AG04450 (cell line): ENCODE measurements at places on chromosomes 16 and 17.

GRCh38 chr17:28346746-28347246 lies 10.5 kb downstream of the POLDIP2 start:
- DNase-seq: no peak

DNA sequence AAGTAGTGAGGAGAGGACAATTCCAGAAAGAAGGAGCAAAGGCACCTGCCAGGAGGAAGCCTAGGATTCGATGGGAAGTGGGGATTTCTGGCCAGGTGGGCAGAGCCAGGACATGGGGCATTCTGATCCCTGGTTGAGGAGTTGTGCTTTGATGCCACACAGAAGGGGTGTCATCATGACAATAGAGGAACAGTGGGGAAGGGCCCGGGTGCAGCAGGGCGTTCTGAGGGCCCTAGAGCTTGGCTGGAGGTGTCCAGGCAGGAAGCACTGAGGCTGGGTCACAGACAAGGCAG lies 4.3 kb downstream of the EVPLL start:
- no peak for DNase-seq

DNA sequence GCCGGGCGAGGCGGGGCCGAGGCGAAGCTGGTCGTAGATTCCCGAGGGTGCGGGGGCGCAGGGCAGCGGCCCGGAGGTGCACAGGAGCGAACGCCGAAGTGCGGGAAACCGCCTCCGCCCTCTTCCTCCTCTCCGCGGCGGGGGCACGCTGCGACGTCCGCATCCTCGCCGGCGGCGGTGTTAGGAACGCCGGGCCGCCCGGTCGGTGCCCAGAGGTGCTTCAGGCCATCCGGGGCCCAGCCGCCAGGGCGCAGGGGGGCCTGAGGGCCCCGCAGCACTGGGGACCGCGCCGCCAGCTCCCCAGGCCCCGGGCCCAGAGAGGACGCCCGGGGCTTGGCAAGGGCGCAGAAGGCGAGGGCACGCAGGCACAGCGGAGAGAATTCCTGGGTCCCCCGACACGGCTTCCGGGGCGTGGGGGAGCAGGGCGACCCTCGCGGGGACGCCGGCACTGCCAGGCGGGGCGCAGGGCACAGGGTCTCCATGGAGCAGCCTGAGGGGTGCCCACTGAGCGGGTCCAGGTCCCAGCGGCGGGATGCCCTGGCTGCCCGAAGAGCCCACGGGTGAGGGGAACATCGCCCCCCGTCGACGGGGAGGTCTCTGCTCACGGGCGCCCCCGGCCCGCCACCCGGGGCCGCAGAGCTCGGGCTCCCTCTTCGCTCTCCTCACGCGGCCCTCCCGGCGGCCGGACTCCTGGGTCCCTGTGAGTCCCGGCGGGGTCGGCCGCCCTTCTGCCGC lies 576 bp downstream of the EPOP start:
- DNase-seq: no peak

DNA sequence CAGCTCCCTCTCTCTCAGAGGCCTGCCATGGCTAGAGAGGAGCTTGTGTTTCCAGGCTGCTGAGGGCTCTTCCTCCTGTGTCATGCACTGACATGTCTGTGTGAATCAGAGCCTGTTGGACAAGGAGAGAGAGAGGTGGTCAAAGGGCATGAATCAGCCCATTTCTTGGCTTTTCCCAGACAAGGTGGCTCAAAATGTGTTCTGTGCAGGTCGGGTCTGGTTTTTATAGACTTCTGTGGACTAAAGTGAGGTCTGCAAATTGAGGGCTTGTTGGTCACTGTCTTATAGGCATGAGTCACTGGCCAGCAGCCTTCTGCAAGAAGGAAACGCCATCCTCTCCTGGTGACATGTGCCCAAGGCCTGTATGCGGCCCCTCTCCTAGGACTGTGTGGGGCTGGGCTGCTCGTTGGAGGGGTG lies 97.9 kb downstream of the FOXL1 start:
- peak; percentile 42 for DNase-seq

- DNase-seq: no peak
Observed at GRCh38 chr17:63224644-63225043, 221.5 kb downstream of the CYB561 start.

DNA sequence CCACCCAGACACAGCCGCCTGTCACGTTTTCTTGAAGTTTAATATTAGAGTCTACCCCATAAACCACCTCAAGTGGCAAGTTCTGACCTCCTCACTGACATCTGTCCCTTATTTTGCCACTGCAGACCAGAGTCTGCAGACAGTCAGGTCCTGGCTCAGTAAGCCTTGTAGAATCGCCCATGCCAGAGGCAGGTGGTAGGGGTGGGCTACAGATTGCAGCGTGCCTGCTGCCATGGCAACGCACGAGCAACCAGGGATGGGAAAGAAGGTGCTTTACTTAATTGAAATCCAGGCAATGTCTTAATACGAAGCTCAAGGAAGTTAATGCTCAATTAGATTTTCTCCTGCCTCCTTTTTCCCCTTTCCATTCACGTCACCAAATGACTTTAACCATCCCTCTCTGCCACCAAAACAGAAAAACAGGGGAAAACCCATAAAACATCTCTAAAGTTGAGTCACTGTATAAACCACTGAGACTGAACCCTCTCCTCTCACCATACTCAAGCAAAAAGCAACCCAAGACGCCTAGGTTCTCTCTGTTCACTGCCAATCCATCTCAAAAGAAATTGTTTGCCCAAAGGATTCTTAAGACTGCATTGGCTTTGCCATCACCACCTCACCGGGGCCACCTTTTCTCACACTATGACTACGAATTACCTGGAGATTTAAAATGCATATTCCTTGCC lies 228.8 kb downstream of the SLC39A11 start:
- no peak for DNase-seq

DNA sequence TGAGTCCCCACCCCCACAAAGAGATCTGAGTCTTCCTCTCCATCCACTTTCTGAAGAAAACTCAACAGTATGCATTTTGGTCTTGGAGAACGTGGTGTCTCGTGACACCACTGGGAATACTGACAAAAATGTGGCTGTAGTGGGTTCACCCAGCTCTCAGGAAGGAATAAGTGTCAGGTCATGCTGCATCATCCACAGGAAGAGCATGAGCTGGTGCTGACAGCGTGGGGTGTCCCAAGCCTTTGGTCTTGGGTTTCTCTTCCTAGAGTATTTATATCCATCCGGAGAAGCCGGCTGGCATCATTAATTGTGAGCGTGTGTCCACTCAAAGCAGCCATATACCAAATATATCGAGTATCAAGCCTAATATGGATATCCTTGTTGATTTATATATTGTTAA lies 55.9 kb downstream of the C17orf67 start:
- no peak for DNase-seq

DNA sequence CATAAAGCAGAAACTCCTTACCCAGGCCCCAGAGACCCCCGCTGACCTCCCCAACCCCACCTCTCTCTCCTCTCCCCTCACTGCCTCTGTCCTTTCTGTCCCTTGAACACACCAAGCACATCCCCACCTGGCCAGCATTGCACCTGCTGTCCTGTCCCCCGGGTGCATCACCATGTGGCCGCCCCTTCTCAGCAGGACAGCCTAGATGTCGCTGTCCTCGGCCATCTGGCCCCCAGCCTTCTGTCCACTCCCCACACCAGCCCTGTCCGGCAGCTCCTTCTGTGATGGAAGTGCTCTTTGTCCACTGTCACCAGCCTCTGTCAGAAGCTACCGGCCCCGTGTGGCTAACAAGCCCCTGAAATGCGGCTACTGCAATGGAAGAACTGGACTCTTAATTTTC lies 12.3 kb upstream of the MPRIP start:
- DNase-seq: no peak

GRCh38 chr17:37787055-37787757 lies 42.3 kb upstream of the HNF1B start:
- DNase-seq: no peak

DNA sequence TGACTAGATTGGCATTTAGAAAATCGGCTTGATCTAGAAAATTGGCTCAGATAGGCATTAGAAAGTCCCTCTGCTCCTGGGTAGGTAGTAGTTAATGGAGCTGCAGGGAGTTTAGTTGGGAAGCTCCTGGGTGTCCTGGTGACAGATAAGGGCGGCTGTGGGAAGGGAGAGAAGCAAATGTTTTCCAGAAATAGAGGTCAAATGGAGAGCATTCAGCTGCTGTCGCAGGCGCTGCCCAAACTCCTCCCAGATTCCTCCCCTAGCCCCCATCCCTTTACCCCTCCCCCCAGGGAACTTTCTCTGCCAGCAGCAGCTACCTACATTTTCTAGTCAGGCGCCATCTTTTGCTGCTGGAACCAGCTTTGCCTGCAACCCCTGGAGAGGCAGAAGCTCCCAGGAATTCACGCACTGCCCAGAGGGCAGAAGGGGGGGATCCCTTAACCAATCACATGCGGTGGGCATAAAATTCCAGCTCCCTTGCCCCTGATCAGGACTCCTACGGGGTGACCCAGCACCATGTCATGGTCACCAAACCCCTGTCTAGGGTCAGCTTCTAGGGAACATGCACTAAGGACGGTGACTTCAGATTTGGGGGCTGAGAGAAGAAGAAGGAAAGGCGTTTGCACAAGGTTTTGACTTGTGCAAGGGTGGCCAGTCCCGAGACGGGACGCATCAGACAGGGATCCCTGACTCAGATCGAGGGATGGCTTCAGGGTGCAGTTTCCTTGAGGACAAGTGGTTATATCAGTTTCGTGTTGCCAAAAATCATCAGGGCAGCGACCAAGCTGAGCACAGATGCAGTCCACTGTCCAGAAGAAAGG lies 43.8 kb downstream of the SOCS1 start:
- no peak for DNase-seq

- DNase-seq: no peak
Observed at GRCh38 chr16:30533748-30534367, 800 bp downstream of the ZNF747 start.

GRCh38 chr16:22677024-22677830 lies 136.7 kb upstream of the HS3ST2 start:
- no peak for DNase-seq

- DNase-seq: no peak
Observed at GRCh38 chr17:31416503-31416923, 25.0 kb downstream of the RAB11FIP4 start.

DNA sequence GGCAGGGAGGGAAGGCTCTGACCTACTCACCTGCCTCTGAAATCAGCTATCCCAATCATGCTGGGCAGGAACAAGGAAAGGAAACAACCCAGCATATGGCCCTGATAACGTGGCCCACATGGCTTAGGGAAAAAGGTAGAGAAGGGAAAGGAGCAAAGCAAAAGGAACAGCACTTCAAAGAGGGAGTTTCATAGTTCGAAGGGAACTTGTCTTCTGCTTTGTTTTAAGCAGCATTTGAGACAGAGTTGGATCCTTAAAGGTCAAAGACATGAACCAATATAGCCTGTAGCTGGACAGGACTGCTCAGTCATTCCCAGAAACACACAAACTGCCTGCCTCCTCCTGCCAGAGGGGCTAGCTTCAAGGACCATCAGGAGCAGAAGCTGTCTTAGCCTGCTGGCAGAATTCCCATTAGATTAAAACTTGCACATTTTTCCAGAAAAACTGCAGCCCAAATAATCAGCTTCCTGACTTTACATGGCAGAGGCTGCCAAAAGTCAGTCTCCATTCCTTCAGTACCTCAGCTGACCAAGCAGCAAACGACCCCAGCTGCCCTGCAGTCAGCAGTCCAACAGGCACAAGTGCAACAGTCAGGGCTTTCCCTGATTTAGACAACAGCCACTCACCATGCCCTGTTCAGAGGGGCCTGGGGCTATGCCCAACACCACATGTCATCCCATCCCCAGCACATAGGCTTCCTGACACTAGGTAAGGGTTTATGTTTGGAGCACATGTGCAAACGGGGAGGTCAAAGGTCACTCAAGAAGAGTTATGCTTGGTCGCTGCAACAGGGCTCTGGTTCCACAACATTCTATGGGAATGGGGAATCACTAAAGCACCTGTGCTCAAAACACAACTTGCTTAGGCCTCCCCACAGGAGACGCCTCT lies 32.5 kb downstream of the RANBP10 start:
- no peak for DNase-seq

- no peak for DNase-seq
Observed at GRCh38 chr16:64017796-64018195, 1104.1 kb downstream of the CDH11 start.

- DNase-seq: no peak
Observed at GRCh38 chr17:76594690-76595089, 9.0 kb upstream of the ST6GALNAC2 start.

GRCh38 chr17:56505154-56505756 lies 88.2 kb upstream of the NOG start:
- DNase-seq: no peak

DNA sequence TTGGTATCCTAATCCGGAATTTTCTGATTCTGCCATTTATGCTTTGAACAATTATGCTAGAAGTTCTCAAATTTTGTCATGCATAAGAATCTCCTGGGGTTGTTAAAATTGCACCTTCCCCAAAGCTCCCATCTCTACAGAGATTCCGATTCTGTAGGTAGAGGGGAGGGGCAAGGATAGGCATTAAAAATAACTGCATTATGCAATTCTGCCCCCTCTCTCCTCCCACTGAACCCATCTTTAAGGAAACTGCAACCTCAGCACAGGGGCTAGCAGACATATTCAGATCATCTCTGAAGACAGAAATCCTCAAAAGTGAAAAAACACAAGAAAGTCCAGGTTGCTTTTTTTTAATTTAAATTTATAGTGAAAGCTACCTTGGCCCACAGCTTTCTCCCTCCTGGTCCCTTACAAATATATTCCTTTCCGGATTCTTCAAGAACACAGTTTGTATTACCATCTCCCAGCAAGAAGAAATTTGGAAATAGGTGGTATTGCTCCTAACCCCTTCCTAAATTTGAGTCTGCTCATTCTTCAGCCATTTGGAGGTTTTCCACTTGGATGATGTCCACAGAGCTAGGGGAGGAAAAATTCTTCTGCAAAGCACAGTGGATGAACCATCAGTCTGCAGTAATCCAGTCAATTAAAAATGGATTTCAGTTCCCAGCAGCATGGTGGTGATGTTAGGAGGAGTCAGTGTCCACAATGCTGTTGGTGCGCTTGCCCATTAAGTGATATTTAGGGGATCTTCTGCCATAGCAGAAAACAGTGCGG lies 67.7 kb downstream of the RBFOX1 start:
- DNase-seq: no peak

- no peak for DNase-seq
Observed at GRCh38 chr17:48471817-48472410, 41.9 kb upstream of the SKAP1 start.

DNA sequence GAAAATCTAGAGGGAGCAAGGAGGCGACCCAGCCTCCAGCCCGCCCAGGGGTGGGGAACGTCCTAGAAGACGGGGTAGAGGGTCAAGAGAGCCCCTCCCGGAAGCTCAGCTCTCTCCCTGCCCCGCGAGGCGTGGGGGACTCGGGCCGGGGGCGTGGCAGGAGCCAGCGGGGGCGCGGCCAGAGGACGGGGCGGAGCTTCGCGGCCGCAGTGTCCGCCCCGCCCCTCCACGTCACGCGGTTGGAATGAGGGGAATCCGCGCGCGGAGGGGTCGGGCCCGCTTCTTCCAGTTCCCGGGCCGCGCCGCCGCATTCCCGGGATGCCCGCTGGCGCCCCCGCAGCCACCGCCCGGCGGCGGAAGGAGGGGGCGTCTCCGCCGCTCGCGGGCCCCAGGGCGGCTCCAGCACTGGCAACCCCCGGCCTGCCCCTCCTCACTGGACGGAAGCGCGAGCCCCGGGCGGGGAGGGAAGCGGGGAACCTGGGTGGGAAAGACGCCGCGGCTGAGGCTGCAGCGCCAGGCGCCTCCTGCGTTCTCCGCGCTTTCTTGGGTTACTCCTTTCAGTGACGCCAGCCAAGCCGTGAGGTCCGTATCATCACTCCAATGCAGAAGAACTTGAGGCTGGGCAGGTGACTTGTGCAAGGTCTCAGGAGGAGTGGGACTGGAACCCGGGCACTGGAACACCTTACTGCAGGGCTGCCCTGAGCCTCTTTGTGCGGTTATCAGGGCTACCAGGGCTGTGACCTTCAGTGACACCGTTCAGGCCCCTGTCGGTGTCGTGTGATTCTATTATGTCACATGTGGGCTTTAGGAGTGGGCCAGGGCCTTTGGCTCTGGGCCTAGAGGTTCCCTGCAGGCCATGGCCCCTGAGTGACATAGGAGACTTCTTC lies 4.3 kb downstream of the MYO1C start:
- DNase-seq: peak; percentile 67
